ENCODE measurements at places on chromosomes 2 and 18.
A peak's percentile ranks its signal among the peaks of the same experiment; 100 is the strongest.

GRCh38 chr18:58264840-58265239, 220.8 kb downstream of the NEDD4L start:
- DNase-seq = no peak

- no peak for DNase-seq
Measured at GRCh38 chr2:38485734-38486133, 108.7 kb upstream of the ATL2 start.

DNA sequence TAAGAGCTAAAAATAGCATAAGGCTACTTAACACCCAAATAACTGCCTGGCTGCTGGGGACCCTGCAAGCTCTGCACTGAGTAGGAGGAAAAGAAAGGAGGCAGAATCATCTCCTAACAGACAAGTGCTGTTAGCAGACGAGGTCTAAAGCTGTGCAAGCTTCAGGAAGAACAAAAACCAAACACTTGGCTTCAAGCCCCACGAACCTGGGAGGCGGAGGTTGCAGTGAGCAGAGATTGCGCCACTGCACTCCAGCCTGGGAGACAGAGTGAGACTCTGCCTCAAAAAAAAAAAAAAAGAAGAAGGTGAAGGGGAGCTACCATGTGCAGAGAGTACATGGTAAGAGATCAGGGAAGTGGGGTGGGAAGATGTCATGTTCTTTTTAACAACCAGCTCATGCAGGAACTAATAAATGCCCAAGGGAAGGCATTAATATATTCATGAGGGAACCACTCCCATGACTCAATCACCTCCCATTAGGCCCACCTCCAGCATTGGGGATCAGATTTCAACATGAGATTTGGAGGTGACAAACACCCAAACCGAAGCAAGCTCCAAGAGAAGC, 28.8 kb upstream of the INO80C start:
- peak; percentile 46 for DNase-seq

DNA sequence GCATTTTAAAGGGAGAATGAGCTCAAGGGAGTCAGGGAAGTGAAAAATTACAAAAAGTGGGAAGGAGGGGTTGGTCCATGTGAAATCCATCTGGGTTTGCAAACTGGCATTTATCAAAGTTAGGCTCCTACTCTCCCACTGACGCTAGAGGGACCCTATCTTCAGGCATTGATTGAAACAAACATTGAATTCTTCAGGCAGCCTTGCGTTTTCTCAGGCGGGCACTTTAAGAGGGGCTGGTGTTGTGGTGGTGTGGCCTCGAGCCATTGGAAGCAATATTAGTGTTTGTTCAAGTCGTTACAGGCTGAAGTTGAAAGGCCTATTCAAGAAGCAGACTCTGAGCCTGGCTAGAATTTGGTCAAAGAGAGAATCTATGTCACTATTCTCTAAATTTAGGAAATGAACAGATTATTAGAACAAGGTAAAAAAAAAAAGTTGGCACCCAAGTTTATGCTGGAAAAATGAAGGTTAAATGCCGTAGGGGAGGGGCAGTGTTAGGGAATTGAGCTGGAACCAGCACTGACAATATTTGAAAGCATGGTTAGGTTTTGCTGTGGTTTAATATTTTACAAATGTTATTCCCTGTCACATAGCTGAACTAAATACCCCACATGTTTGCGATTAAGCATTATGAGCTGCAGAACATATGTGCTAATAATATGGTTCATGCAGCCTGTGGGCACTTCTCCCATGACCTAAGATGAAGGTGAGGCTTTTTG, 36.8 kb downstream of the STON1 start:
- DNase-seq = no peak

DNA sequence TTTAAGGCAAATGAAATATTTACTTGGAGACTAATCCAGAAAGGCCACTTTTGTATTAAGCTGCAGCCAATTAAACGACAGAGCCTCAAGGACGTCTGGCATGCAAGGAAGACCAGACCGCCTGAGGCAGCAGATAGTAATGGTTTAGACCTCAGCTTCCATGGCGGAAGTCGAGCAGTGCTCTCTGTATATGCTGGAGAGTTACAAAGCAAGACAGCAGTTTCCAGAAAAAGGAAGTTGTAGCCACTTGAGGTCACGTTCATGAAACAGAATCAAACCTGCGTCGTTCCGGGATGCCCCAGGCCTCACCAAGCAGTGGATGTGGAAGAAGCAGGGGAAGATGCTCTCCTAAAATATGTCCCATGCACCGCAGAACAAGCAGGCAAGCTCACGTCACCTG, 142.0 kb downstream of the PTGR3 start:
- no peak for DNase-seq

- no peak for DNase-seq
Measured at GRCh38 chr2:207163053-207163755, 2.5 kb downstream of the KLF7 start.

GRCh38 chr2:237327175-237327950, 86.6 kb downstream of the COL6A3 start:
- DNase-seq = peak; percentile 44

DNA sequence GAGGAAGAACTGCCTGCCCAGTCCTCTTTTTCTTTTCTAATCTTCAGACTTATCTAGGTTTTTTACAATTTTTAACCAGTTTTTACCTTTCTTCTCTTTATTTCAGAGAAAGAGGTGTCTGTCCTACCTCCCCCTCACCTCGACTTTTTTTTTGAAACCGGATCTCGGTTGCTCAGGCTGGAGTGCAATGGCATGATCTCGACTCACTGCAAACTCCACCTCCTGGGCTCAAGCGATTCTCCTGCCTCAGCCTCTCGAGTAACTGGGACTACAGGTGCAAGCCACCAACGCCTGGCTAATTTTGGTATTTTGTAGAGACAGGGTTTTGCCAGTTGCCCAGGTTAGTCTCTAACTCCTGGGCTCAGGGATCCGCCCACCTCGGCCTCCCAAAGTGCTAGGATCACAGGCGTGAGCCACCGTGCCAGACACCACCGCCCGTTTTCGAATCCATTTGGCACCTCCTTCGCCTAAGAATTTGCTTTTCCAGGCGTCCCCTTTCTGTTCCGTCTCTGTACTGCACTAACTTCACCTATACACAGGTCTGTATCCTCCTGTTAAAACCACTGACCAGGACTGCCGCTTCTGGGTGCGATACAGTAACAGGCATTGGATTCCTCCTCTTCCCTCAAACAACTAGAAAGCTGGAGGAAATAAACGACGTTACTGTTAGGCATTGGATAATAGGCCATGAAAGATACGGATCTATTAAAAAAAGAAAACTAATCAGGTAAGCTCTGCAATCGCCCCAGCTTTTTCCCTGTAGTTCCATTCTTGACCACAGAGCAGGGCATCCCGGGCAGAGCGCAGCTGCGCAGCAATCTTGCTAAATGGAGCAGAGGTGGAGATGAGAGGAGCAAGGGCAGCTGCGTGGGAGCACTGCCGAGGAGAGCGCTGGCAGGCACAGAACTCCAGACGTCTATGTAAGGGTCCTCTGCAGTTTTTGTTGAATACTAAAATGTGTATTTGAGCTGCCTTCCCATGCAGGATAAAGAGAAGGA, 69.9 kb downstream of the ZC3H6 start:
- no peak for DNase-seq

- no peak for DNase-seq
Measured at GRCh38 chr2:203209538-203209937, 29.3 kb upstream of the CYP20A1 start.

DNA sequence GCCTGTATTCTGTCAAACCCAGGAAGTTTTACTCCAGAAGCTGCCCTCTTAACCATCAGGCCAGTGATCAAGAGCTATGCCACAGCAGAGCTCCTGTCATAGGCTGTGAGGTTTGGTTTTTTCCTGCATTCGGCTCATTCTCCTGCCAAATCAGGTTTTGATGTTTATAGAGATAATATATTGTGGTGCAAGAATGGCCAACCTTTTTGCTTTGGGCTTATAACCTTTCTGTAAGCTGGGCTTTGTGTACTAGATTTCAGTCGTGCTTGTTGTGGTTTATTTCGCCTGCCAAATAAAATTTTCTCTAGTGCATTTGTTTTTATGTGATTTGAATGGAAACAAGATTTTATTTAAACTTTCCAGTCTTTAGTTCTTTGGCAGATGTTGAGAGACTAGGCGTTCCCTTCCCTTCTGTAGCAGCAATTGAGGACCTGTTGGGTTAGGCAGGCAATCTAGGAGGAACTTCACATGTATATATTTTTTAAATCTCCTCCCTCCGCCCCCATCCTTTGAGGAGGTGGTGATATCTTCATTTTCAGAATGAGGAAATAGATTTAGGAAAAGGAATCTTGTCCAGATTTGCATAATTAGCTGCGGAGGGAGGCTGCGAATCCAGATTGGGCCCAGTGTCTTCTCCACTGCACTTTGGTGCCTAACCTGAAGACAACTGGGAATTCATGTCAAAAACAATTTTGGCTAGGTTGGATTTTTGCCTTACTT, 2.6 kb downstream of the KDM3A start:
- DNase-seq = no peak

DNA sequence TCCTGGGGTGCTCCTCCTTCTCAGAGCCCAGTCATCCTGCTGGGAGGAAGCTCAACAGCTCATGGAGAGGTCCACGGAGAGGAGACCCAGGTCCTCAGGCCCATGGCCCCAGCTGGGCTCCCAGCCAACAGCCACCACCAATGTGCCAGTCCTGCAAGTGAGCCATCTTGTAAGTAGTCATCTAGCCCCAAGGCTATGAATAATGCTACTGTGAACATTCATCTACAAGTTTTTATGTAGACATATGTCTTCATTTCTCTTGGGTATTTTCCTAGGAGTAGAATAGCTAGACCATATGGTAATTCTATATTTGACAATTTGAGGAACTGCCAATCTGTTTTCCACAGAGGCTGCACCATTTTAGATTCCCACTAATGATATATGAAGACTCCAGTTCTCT, 166.1 kb downstream of the MTCL1 start:
- no peak for DNase-seq

DNA sequence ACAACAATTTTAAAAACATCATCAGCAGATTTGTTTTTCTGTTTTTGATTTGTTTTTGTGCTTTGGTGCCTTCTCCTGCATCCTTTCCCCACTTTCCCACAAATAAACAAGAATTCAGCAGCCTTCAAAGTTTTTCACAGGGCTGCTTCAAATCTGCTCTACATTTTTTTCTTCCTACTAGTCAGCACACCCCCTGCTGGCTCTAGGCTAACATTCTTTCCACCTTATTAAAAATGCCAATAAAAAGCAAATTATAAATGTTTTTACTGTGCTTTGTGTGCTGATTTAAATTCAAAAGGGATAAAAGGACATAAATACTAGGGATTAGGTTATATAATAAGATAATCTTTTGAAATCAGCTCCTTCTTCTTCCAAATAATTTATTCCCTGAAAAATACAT, 6.2 kb upstream of the CNTNAP5 start:
- no peak for DNase-seq

DNA sequence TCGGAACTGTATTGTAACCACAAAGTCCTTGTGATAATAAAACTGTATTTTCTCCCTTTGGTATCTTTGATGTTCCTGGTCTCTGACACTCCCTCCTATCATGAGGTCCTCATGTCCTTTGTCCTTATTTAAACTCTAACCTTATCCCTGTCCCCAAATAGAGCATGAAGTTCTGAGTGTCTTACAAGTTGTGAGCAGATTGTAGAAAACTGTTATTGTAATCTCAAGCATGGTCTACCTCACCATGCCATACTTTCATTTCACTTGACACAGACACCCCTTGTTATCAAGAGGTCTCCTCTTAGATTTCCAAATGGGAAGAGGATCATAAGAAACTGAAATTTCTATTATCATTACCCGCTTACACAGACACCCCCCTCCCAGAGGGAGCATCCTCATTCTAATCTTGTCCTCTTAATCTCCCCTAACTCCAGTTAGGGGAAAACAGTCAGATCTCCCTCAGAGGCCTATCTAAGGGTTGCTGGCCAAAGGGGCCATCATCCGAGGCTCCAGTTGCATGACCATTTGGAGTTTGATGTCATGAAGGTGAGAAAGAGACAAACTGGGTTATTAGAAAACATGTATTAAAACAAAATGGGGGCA, 29.0 kb downstream of the MYO3B start:
- no peak for DNase-seq

DNA sequence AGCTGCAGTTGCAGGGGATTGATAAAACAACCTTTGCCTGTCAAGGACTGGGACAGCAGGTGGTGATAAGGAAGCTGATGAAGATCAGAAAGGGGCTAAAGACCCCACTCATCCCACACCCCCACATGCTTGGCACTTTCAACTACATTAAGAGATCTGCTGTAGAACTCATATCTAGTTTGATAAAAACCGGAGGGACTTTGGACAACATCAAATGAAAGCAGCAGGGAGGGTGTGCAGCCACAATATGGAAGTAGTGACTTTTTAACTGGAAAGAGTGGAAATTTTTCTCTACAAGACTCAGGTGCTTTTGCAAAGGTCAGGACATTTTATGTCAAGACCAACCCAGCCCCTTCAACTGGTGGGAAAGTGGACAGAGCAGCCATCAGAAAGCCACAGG, 56.8 kb downstream of the TBC1D8 start:
- no peak for DNase-seq

GRCh38 chr2:168541858-168542257, 85.8 kb downstream of the CERS6 start:
- DNase-seq = no peak

DNA sequence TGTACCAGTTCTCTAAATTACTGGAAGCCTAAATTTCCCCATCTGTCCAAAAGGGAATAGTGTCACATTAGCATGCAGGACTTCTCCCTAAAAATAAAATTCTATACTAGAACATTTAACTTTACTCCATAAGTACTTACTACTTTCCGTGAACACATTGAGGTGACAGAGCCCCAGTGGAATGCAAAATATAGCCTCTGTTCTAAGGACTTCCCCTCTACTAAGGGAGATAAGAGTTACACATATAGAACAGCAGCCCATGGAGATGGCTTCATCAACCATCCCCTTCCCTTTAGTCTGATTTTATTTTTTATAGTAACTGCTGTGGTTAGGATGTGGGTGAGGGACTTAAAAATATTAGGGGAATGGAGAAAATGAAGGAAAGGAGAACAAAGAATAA, 68.9 kb upstream of the STPG4 start:
- no peak for DNase-seq

- no peak for DNase-seq
Measured at GRCh38 chr2:42236911-42237310, 67.8 kb downstream of the EML4 start.

DNA sequence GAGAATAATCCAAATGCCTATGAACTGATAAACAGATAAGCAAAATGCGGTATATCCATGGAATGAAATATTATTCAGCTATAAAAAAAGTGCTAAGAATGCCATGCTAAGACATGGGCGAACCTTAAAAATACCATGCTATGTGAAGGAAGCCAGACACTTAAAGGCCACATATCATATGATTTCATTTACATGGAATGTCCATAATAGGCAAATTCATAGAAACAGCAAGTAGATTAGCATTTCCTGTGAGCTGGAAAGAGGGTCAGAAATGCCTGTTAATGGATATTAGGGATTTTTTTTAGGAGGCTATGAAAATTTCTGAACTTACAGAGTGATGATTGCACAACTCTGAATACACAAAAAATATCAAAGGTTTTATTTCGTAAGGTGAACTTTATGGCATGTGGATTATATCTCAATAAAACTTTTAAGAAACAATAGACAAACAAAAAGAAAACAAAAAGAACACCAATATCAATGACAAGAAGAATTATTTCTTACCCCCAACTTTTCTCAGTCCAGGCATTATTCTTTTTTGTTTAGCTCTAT, 1207.7 kb downstream of the SUCLG1 start:
- DNase-seq = no peak

GRCh38 chr2:202841090-202841867, 30.3 kb downstream of the ICA1L start:
- no peak for DNase-seq
